ENCODE measurements at places on chromosomes 16 and 17.

DNA sequence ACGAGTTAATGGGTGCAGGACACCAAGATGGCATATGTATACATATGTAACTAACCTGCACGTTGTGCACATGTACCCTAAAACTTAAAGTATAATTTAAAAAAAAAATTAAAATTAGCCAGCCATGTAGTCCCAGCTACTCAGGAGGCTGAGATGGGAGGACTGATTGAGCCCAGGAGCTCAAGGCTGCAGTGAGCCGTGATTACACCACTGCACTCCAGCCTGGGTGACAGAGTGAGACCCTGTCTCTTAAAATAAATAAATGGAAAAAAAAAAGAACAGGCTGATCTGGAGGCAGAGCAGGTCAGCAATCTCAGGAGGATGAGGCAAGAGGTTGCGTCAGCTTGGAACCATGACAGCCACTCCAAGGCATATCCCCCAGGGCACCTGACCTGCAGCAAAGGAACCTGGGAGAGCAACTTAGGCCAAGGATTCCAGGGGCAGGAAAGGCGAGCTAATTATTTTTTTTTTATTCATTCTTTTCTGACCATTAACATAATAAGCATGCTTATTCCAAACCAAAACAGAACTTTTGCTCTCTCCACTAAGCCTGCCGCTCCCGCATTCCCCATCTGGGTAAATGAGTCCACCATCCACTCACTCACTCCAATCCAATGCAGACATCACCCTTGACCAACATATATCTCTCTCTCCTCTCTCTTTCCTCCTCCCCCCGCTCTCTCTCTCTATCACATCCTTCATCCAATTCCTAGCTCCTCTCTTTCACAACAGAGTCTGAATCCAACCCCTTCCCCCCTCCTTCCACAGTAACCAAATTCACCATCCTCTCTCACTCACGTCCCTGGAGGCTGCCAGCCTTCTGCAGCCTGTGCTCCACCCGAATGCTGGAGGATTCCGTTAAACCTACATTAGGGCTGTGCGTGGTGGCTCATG is 47.7 kb downstream of the TK2 start:
- no peak for DNase-seq

DNA sequence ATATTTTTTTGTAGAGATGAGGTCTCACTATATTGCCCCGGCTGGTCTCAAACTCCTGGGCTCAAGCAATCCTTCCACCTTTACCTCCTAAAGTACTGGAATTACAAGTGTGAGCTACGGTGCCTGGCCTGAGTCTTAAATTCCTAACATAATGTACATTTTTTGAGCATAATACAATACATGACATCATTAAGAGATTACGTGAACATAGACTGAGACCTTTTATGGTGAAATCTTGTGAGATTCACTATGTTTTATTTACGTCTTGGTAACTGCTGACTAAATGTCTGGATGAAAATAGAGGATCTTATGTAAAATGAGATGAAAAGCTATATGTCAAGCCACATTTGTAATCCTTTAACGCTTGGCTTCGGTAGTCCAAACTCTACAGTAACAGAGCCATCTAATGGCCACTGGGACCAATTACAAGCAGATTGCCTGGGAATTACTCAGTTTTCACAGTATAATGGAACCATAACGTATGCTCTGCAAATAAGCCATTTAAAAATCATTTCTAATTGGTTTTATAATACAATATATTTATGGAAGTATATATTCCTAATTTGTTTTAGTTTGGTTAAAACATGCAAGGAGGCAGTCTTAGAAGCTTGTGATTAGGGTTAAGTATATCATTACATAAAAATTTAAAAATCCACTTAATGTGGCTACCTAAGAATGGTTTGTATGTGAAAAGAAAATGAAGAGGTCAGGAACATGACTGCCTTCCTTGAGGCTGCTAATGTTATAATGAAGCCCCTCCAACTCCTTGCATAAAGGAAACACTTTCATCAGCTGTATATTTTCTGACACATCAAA is 8.1 kb upstream of the EFCAB13 start:
- DNase-seq = peak; percentile 85

DNA sequence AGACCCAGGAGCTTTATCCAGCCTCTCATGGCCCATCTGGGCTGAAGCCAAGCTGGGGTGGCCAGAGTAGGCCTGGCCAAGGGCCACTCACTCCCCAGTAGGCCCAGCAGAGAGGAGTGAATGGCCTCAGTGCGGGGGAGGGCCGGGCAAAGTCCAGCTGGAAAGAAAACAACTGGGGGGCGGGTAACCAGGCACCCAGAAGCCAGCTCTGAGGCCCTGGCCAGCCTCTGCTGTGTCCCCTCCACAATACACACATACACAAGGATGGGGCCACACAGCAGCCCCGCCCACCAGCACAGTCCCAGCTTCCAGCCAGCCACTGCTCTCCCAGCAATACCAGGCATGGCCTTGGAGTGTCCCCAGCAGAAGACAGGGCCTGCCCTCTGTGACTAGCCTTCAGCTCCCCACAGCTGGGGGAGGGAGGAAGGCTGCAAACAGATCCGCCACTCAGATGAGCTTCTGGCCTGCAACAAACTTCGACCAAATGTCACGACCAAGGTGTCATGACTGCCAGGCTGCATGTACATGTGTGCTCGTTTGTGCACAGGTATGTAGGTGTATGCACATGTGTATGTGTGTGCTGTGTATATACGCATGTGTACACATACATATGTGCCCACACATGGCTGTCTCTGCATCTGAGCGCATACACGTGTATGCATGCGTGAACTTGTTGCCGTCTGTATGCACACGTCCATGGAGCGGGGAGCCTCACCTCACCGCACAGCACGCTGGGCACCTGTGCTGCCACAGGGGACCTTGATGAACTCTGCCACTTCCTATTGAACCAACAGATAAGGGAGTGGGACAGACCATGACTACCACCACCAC is 5.0 kb downstream of the CARHSP1 start:
- DNase-seq = no peak

- DNase-seq = no peak
Measured at GRCh38 chr17:48382989-48383388, 47.0 kb downstream of the SKAP1 start.

- peak; percentile 83 for DNase-seq
Measured at GRCh38 chr17:2101448-2102257, 46.8 kb downstream of the HIC1 start.

GRCh38 chr17:41002814-41003213 is 3.1 kb upstream of the KRTAP3-2 start:
- DNase-seq = no peak

DNA sequence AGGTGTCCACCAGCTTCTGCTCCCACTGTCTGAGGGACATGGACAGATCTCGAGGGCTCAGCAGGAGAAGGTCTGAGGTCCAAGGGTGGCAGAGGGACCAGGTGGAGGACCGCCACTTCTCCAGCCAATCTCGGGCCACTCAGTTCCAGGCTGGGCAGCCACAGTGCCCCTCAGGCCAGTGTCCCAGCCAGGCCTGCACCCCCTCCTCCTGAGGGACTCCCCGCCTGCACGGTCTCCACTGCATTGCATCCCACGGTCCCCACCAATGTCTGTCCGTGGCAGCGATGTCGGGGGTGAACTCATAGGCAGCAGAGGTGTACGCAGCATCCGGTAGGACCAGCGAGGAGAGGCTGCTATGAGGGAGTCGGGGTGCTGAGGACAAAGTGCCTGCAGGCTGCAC is 64.2 kb upstream of the DOC2B start:
- no peak for DNase-seq

GRCh38 chr17:75575728-75576127 is 11.9 kb upstream of the MYO15B start:
- DNase-seq = no peak

DNA sequence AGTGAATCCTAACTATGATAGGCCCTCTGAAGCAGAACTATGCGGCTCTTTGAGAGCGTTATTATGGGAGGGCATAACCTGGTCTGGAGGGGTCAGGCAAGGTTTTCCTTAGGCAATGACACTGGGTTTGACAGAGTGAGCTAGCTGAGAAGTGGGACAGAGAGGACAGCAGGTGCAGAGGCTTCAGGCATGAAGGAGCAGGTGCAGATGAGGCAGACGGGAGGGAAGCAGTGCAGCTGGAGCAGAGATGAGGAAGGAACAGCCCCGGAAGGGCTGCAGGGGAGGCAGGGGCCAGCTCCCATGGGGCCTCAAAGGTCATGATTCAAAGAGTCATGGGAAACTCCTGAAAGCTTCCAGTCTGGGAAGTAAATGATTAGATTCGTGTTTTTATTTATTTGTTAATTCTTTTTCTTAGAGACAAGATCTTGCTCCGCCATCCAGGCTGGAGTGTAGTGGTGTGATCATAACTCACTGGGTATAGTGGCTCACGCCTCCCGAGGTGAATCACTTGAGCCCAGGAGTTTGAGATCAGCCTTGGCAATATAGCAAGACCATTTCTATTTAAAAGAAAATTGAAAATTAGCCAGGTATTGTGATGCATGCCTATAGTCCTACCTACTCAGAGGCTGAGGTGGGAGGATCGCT is 5.4 kb downstream of the MARCHF10 start:
- DNase-seq = no peak

DNA sequence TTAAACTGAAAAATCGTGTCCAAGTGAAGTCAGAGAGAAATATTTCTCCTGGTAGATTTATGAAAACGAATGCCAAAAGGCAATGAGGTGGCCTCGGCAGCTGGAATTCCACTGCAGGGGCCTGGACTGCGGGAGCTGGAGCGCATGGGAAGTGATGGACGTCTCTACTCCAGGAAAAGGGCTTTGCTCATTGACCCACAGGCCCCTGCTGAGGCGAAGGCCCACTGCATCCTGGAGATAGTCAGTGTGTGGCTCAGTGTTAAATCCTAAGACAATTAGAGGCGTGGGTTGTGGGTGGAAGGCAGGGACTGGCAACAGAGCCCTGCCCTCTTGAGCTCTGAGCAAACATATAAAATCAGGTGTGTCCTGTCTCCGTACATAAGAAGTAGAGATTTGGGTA is 191.4 kb downstream of the SLC39A11 start:
- peak; percentile 26 for DNase-seq

- no peak for DNase-seq
Measured at GRCh38 chr17:62101515-62101914, 36.4 kb upstream of the MED13 start.

GRCh38 chr17:21173543-21173942 is 40.4 kb downstream of the TMEM11 start:
- no peak for DNase-seq

- DNase-seq = peak; percentile 78
Measured at GRCh38 chr17:45341533-45342158, 24.8 kb upstream of the MAP3K14 start.

- no peak for DNase-seq
Measured at GRCh38 chr16:21698169-21699032, 34.6 kb downstream of the OTOA start.

DNA sequence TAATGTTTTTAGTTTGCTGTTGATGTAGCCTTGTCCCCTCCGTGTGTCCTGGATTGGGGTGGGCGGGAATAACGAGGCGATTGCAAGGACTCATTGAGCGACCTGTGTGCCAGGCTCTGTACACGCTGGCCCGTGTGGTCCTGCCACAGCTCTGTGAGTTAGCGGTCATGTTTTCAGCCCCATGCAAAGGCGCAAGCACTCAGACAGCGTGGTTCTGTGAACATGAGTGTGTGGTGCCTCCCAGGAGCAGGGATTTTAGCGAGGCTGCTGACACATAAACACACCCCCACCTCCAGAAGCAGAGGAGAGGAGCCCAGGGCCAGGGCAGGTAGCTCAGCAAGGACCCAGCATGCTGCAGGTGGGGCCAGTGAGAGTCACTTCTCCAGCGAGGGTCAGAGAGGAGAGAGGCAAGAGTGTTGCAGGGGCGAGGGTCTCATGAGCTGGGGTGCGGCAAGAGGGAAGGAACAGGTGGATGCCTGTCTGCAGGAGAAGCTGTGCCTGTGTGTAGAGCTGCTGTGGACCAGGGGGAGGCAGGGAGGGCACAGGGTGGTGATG is 115.3 kb downstream of the OR1D5 start:
- DNase-seq = no peak

Measured in lung microvascular endothelial cell (primary cell).